Activated CD8-positive, alpha-beta memory T cell treated with anti-CD3 and anti-CD28 coated beads, Interleukin-2, amount 10 ng/mL, durations not matched to agents 7 days and 5 days (primary cell): ENCODE measurements at places on chromosomes 5 and 9. TPM values are rescaled to one million over a fixed set of nuclear protein-coding genes. Genes with fewer than 3 reads are reported as not detected.

Gene SIMC1
- 36.9 TPM for total RNA-seq

Gene LRRC19
- total RNA-seq = not detected

Gene FAM169A
- total RNA-seq = 4.5 TPM

Gene ENTPD2
- total RNA-seq = not detected

Gene SARDH
- 0.38 TPM for total RNA-seq

Gene DAB2
- total RNA-seq = not detected

Gene NR5A1
- total RNA-seq = not detected

DNA sequence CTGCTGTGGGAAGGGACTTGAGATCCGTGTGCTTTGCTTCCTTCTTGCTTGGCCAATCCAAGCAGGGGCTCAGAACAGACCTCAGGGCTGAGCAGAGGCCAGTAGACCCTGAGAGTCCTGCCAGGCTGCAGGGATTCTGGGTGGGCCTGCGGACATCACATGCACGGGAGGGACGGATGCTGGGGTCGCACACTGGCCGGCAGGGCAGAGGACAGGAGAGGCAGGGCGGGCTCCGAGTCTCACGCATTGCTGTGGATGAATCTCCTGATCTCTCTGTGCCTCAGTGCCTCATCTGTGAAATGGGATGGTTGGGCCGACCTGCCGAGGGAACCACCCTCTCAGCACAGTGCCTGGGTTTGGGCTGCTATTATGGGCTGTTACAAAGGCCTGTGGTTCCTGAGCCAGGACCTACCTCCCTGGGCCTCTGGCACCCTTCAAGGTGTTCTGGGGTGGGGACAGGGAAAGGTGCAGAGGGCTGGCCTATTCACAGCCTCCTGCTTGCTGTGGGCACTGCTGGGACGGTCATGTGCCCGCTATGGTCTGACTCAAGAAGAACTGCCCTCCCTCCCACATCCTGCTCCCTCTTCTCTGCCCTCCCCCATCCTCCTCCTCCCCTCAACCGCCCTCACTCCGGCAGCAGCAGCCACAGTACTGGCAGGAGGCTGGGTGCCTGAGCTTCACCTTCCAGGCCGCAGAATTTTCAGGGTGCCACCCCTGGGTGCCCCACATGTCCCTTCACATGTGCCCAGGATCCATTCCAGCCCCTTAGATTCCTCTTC is 43.3 kb downstream of the NCS1 start:
- peak; percentile 48 for DNase-seq

GRCh38 chr5:149297340-149298025 is 25.8 kb downstream of the AFAP1L1 start:
- no peak for DNase-seq

DNA sequence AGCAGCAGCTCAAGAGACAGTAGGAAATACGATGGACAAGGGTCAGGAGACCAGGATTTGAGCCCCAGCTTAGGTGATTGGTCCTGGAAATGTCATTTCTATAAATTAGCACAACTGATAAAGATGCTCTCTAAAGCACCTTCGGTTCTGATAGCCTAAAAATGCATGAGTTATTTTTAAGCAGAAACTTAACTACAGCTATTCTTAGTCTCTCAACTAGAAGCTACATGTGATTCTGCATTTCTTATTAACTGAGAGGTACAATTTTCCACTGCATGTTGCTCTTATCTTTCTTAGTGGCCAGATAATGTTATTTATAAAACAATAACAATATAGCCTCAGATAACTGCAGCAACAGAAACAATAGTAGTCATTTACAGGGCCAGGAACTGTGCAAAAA is 136.4 kb downstream of the GRIA1 start:
- DNase-seq = no peak

DNA sequence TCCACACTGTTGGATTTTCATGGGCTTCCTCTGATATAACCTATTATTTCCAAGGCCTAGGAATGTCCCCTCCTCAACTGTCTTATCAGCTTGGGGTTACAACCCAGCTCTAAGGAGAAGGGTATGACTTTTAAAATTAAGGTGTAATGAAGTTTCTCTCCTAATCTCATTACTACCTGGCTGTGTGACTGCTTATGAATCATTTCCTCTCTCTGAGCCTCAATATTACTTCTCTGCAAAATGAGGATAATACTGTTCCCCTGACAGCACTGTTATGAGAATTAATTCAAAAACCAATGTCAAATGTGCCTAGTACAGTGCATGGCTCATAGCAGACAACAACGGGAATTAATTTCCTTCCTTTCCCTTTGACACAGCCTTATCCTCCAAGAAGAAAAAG is 118.9 kb downstream of the NR6A1 start:
- DNase-seq = no peak

DNA sequence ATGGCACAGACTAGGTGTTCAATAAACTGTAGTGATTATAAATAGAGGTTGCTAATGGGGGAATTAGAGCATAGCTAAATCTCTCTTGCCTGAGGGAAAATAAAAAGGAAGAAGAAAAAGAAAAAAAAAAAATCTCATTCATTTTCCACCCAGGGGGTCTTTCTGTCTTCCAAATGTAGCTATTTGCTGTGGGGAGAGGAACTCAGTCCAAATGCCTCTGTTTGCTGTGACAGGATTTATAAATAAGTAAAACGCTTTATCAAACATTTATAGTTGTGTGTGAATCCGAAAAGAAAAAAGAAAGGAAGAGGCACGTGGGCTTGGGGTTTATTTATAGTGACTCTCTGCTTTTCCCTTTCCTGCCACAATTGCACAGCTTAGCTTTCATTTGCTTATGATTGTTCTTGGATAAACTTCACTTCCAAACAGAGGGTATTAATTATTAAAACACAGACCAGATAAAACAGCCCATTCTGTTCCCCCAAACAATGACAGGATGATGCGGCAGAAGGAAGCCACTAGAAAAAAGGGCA is 245.7 kb downstream of the ASTN2 start:
- DNase-seq = no peak

DNA sequence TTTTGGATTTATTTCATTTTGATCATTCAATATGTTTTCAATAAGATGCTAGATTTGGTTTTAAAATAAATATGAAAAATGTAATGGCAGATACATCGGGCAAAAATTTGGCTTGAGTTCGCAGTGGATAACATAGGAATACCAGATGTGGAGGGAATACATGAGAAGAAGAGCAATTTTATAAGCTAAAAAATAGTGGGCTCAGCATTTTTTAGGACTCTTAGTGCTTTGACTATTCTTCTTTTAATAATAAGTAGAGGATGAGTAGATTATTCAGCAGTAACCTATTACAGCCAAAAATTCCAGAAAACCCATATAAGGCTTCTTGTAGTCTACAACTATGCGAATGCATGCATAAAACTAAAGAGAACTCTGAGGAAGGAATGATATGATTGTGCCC is 22.8 kb upstream of the GHR start:
- DNase-seq = no peak

DNA sequence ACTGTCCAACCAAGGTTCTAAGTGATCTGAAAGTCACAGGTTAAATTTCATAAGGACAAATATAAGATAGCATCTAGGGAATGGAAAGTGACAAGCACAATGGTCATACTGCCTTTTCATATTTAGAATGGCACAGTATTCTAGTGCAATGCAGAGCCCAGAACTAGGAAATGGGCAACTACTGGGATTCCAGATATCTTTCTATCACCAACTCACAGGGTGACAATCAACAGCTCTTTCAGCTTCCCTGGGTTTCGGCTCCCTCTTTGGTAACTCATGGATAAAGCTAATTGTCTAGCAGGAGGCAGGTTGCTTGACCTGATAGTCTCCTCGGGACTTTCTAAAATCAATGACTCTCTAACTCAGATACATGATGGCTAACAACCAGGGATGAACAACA is 60.4 kb downstream of the NR3C1 start:
- DNase-seq = no peak

- no peak for DNase-seq
These were observed 81.1 kb downstream of the MAT2B start for GRCh38 chr5:163586531-163586956.

DNA sequence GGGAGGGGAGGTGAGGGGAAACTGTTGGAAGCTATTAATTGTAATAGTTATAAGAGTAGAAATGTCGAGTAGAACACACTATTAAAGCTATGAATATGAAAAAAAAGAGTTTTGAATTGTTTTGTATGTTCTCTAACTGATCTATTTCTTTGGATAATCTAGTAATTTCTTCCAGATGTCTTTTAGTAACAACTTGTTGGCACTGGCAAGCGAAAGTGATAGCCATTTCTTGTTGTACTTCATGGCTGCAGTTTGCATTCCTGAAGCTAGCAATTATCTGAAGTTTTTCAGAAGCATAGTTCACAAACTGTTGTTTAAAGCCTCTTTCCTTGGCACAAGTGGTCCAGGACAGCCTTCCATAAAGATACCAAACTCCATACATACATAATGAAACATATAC is 49.4 kb upstream of the SPATA31C2 start:
- DNase-seq = no peak

DNA sequence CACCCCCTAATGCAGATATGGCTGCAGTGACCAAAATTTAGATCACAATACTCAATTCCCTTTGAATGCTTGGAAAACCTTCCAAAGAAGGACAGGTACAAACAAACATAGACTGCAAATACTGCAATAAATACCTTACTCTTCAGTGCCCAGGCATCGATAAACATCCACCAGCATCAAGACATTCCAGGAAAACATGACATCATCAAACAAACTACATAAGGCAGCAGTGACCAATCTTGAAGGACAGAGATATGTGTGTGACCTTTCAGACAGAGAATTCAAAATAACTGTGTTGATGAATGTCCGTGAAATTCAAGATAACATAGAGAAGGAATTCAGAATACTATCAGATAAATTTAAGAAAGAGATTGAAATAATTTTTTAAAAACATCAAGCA is 488.6 kb downstream of the TLR4 start:
- DNase-seq = no peak

- peak; percentile 36 for DNase-seq
These were observed 87.9 kb upstream of the FSTL4 start for GRCh38 chr5:133700251-133700650.

DNA sequence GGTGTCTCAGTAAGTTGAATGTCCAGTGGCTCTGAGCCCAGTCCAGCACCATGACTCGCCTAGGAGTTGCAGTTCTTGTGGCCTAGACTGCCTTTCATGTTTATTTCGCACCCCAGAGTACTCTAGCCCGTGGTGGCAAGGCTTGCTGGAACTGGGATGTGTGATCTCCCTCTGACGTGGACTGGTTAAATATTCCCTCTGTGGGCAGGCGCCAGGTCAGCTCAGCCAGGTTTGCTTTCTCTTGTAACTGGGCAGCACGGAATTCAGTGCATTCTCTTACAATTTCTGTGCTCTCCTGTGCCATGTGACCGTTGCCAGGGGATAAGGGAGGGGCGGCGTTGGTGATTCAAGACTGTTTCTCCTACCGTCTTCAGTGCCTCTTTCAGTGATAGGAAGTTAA is 270.8 kb downstream of the KDM4C start:
- DNase-seq = no peak

DNA sequence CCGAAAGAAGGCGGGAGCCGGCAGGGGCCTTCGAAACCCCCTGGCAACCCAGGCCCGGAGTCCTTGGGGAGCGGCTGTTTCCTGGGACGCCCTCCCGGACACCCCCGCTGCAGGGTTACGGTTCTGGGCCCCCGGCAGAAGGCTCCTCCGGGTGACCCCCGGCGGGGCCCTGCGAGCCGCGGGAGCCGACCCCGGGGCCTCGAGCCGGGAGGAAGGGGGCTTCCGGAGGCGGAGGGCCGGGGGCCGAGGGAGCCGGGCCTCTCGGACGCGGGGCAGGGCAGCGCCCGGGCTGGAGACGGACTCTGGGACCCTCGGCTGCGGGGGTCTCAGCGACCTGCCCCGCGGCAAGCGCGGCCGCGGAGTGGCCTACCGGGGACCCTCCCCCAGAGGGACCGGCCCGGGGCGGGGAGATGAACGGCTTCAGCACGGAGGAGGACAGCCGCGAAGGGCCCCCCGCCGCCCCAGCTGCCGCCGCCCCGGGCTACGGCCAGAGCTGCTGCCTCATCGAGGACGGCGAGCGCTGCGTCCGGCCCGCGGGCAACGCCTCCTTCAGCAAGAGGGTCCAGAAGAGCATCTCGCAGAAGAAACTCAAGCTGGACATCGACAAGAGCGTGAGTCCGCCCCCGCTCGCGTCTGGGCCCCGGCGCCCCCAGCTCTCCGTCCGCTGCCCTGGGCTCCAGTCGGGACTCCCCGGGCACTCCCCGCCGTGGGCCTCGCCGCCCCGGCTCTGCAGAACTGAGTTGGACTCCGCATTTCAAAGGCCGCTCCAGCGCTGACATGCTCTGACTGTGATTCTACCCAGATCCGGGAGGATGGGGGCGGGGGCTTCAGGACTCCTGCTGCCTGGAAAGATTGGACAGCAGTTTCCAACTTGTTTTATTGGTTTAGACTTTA is 645 bp downstream of the SAP30L start:
- peak; percentile 53 for DNase-seq

- DNase-seq = no peak
These were observed 5.7 kb upstream of the SMU1 start for GRCh38 chr9:33082128-33082527.

DNA sequence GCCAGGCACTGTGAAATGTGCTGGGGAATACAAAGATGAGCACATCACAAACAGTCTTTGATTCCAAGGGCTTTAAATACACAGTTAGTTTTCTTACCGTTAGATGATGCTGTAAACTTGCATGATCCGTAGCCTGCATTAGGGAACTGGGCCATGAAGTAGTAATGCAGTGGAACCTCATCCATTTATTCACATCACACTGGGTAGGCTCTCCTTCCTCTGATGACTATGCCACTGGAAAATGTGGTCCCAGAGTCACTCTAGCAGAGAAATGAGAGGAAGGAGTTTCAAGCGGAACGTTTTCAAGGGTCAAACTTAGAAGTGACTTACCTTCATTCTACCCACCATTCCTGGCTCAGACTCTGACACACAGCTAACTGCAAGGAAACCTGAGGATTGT is 26.4 kb downstream of the ZFAND5 start:
- DNase-seq = no peak

DNA sequence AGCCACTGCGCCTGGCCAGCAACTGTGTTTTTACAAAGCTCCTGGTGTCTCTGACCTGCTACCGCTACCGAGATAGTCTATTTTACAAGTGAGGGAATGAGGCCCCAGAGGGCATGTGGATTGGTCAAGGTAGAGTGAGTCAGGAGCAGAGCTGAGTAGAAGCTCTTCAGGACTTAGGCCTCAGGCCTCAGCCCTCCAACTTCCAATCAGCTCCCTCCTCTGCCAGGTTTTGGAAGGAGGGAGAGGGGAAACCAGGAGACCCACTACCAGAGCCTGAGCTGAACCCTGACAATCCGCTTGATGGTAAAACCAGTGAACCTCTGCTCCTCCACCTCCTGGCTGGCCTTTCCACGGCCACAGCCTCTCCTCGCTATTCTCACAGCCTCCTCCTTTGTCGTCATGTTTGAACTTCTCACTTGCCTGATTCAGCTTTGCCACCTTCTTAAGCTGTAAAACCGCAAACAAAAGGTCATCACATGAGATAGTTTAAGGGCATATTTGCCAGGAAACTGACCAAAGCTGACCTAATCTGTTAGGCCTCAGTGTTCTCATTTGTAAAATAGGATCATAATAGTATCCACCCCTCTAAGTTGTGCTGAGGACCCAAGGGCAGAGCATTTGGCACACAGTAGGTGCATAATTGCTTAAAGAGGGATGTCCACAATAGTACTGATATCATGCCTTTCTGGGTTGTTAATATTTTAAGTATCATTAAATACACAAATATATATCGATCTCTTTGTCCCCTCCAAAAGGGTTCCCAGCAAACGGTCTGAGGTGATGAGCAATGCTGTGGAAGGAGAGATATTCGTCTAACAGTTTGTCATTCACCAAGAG is 1.7 kb downstream of the TRAF1 start:
- no peak for DNase-seq
